Neural progenitor cell (in vitro differentiated cells): ENCODE measurements at places on chromosomes 6 and 20.
A peak's percentile ranks its signal among the peaks of the same experiment; 100 is the strongest.

DNA sequence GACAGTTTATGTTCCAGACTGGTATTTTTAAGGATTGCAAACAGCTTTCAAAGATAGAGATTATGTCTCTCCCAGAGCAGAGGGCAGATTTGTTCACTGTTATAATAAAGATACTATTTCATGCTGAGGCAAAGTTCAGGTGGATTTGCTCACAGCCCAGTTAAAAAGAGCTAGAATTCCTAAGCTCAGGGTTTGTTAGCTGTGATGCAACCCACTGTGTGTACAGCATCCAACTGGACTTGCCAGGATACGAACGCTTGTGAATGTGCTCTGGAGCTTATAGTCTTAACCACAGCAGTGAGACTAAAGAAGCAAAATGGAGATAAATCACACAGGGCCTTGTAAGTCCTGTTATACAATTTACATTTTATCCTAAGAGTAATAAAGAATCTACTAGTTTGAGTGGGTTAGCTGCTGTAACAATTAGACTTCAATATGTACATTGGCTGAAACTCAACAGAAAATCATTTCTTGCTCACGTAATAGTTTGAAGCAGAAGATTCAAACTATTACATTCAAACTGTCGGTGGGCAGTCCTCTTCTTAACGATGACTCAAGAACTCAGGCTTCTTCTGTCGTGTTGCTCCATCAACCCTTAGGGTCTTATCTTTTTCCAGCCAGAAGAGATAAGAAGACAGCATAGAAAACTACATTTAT, 204.0 kb upstream of the PLN start:
- no peak overlapping the region for H3K27ac ChIP-seq
- H3K4me1 ChIP-seq = peaks cover under 1% of the 10 kb centered on the region
- no peak for DNase-seq
- no peak overlapping the region for H3K4me3 ChIP-seq
- H3K36me3 ChIP-seq = no peaks in the 10 kb centered on the region

GRCh38 chr6:40164345-40164755, 230.1 kb upstream of the MOCS1 start:
- H3K27me3 ChIP-seq = no peaks in the 10 kb centered on the region
- H3K27ac ChIP-seq = no peak overlapping the region
- no peaks in the 10 kb centered on the region for H3K4me1 ChIP-seq
- H3K4me3 ChIP-seq = no peak overlapping the region

DNA sequence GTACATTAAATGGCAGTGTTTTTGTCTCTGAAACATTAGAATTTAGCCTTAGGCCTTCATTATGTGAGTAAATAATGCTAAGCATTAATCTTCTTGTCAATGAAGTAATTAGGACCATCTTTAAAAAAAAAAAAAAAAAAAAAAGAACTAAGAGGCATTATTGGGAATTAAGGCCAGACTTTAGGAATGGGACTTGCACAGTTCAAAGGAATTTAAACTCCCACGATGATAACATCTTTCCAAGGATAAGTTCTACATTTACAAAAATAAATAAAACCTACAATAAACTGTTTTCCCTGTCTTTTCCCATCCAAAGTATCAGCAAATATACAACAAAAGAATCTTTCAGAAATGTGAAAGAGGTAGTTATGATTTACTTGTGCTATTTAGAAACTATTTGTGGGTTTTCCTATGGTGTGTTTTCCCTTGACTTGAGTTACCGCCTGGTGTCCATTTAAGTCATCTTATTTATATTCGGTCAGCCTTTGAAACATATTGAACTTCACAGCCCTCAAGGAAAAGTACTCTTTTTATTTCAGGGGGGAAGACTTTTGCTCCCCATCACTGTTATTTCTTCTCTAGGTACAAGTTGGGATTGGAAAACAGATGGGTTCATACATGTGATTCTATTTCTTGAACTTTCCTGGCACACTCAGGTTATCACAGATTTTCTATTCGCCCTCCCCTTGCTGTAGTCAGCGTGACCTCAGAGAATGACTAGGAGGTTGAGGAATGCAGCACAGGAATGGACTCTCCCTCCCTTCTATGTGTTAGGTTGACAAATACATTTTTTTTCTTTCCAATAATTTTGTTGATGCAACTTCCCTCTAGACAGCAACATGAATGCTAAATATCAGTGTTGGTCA, 13.6 kb downstream of the STMND1 start:
- H3K27me3 ChIP-seq = no peaks in the 10 kb centered on the region
- DNase-seq = no peak
- H3K4me1 ChIP-seq = no peaks in the 10 kb centered on the region
- no peak overlapping the region for H3K4me3 ChIP-seq
- no peaks in the 10 kb centered on the region for H3K36me3 ChIP-seq

DNA sequence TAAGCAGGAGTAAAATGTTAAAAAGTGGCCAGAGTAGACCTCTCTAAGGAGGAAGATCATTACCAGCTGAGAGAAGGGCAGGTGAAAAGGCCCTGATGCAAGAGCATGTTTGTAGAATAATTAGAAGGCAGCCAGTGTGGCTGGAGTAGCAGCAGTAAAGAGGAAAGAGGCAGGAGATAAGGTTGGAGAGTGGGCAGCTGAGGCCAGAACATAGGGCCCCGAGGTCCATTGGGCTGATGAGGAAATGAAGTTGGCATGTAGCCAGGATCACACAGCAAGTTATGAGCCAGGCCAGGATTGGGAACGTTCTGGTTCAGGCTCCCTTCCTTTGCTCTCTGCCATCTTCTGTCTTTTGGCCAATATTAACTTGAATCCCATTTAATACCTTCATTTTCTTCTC, 51.6 kb downstream of the RALY start:
- H3K27me3 ChIP-seq = no peaks in the 10 kb centered on the region
- H3K27ac ChIP-seq = no peak overlapping the region
- no peak overlapping the region for H3K4me3 ChIP-seq
- DNase-seq = no peak

GRCh38 chr20:62476056-62476838, 452 bp upstream of the GATA5 start:
- peaks cover 14% of the 10 kb centered on the region for H3K4me1 ChIP-seq
- peak; percentile 83 for DNase-seq
- H3K27me3 ChIP-seq = peaks cover 94% of the 10 kb centered on the region
- H3K36me3 ChIP-seq = no peaks in the 10 kb centered on the region
- peak overlapping the region; percentile 49 for H3K4me3 ChIP-seq

DNA sequence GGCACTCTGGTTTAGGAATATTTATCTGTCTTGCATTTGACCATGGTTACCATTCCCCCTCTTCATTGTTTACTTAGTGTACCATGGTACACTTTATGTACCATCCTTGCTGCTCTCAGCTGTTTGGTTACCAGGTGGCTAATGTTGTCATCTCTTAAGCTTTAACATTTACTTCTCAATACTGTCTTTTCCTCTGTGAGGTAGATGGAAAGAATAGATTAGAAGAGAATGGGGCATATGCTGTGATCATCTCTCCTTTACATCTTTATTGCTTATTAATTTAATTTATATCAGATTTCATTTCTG, 109.2 kb downstream of the NCOA3 start:
- no peak overlapping the region for H3K4me3 ChIP-seq
- no peaks in the 10 kb centered on the region for H3K27me3 ChIP-seq

DNA sequence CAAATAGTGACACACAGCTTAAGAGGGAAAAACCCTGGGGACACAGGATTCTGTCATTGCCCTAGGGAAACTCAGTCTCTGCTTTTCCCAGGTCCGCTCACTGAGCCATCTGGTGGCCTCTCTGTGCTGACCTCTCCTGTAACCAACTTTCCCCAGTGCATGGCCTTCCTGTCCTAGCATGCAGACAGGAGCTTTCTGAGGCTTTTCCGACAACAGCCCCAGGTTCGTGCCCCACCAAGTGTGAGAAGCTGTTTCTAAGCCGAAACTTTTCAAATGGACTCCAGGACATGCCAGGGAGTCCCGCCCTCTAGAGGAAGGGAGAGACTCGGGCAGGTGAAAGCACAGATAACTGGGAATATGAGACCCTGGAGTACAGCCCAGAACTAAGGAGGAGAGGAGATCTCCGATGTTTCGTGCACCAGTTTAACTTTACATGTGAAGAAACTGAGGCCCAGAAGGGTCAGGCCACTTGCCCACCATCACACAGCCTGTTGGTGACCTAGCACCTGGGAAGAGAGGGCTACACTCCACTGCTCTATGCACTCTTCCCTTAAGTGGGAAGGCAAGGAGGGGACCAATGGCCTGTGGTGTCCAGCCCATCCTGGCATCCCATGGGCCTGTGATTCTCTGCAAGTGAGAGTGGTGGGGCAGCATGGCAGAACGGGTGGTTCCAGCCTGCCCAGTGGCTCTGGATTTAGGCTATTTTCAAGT, 46.2 kb downstream of the RPP40 start:
- H3K4me3 ChIP-seq = no peak overlapping the region
- no peaks in the 10 kb centered on the region for H3K36me3 ChIP-seq
- DNase-seq = peak; percentile 44
- H3K27ac ChIP-seq = no peak overlapping the region

DNA sequence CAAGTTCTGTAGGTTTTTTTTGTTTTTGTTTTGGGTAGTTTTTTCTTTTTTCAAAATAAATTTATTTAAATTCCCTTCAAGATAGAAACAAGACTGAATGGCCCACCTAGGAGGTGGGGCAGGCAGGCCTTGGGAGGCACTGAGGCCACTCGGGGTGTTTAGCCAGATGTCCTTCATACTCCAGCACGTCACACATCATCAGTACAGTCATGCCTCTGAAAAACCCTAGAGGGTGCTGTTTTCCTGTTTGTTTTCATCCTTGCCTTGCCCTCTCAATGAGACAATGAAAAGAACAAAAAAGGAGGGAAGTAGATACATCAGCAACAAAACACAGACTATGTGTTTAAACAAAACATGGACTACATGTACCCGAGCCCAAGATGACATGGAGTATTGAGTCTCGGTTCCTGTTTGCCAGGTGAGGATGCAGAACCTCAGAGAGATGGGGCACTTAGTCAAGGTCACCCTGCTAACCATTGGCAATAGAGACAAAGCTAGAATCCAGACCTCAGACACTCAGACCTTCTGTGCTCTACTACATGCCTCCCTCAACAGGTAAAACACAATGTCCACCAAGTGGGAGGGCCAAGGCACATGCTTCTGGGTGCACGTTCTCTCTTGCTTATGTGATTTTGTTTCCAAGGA, 26.8 kb upstream of the CLIC5 start:
- H3K4me1 ChIP-seq = no peaks in the 10 kb centered on the region
- peak; percentile 64 for DNase-seq
- H3K27ac ChIP-seq = no peak overlapping the region
- no peak overlapping the region for H3K4me3 ChIP-seq
- no peaks in the 10 kb centered on the region for H3K36me3 ChIP-seq

DNA sequence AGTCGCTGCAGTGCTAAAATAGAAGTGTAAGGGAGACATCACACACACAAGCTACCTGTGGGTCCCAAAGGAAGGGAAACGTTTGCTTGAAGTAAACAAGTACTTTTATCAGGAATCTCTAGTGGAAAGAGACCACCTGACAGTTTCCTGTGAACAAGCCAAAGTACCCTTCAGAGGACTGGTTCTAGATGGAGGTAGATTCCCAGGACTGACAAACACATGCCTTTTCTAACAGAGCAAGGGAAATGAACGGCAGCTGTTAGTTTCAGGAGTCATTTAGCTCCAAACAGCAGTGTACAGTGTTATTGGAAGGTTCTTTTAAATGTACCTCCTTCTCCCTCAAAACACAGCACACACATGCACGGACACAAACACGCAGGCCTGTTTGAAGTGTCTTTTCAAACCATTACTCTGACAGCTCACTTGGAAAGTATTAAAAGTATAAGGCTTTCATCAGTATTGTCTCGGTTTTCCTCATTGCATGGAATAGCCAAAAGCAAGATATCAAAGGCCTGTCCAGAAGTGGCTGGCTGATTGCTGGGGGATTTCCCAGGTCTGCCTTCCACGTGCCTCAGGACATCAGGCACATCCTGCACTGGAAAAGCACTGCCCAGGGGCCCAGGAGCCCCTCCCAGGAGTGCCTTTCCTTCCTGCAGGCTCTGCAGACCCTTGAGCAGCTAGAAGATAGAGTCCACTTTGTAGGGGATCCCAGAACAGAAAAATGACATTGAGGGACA, 393.2 kb upstream of the SOX4 start:
- H3K36me3 ChIP-seq = peaks cover 5% of the 10 kb centered on the region
- no peaks in the 10 kb centered on the region for H3K27me3 ChIP-seq
- H3K4me1 ChIP-seq = peaks cover 60% of the 10 kb centered on the region

DNA sequence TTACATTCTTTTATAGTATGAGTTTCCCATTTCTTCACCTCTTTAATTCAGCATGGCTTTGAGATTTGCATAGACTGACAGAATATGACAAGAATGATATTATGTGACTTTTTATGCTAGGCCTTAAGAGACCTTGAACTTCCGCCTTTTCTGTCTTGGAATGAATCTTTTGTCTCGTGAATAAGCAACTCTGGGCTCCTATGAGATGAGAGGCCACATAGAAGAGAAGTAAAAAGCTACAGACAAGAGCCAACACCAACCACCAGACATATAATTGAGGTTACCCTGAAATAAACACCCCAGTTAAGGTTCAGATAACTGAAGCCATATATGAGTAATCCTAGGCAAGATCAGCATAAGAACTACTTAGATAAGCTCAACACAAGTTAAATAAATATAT, 600.8 kb downstream of the MEI4 start:
- no peak for DNase-seq
- H3K27me3 ChIP-seq = no peaks in the 10 kb centered on the region
- H3K27ac ChIP-seq = no peak overlapping the region
- H3K4me3 ChIP-seq = no peak overlapping the region
- H3K36me3 ChIP-seq = no peaks in the 10 kb centered on the region
- H3K4me1 ChIP-seq = no peaks in the 10 kb centered on the region

- no peaks in the 10 kb centered on the region for H3K36me3 ChIP-seq
- no peaks in the 10 kb centered on the region for H3K27me3 ChIP-seq
- DNase-seq = no peak
- H3K4me1 ChIP-seq = peaks cover 3% of the 10 kb centered on the region
Observed at GRCh38 chr6:15109338-15110090, 136.4 kb upstream of the JARID2 start.

DNA sequence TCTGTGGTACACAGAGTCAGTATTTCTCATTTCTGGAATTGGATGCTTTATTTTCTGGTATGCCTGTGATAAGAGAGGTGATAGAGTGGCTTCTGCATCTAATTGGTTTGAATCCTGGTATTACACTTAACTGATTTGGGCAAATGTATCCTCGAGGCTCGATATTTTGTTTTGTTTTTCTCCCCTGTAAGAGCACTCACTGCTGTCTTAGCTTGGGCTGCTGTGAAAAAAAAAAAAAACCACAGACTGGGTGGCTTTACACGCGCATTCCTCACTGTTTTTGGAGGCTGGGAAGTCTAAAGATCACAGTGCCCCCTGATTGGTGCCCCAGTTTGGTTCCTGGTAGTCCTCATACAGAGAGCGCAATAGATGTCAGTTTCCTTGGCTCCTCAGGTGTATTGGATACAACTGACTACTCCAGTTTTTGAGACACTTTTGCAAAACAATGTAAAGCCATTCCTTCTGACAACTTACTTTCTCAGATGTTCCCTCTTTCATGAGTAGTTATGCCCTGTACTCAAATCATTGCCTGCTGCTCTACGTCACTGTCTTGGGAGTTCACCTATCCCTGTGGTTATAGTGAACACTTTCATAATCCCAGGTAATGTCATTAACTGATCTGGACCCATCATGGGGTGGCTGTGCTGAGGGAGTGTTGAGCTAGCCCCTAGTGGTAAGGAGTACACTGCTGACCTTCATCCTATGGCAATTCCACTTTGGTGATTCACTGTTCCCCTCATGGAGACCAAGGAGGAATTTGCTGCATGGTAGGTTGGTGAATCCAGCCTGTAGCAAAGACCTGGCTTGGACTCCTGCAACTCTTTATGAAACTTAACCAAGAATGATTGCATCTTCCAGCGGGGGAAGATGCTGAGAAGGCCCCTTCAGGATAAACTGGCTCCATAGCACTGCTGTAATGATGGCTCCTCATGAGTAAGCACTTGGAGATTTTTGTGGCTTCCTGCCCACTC, 3.5 kb upstream of the ACAT2 start:
- H3K27ac ChIP-seq = peak overlapping the region; percentile 27
- H3K36me3 ChIP-seq = peaks cover 24% of the 10 kb centered on the region
- DNase-seq = no peak
